ENCODE measurements at places on chromosomes 7 and 10.

DNA sequence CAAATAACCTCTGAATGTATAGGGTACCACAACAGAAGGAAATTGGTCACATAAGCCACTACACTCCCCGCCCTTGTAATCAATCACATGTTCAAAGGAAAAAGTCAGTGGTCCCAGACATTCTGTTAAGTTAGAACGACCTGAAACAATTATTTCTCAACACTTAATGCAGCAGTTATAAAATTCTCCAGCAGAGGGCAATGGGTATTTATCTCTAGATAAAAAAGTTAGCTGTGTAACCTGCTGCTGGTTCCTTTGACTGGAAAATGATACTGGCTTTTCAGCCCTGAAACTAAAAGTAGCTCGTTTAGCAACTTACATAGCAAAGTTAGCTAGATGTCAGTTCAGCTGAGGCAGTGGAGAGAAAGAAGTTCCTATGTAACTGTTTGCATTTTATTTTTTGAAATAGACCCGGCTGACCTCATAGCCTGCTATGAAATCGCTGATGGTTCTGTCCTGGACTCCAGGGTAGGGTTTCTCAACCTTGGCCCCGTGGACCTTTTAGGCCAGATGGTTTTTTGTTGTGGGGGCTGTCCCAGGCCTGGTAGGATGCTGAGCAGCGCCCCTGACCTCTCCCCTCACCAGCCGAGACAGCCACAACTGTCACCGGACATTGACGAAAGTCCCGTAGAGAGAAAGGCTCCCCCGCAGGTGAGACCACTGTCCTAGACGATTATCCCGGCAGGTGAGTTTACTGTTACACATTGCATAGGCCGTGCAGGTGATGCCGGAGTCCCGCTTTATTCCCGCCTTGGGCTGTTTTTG lies 40.2 kb upstream of the PROSER2 start:
- DNase-seq: no peak

GRCh38 chr7:141456298-141456697 lies 94.9 kb upstream of the AGK start:
- DNase-seq: no peak

- DNase-seq: no peak
Measured at GRCh38 chr10:123527151-123527550, 139.0 kb upstream of the GPR26 start.

- no peak for DNase-seq
Measured at GRCh38 chr7:16660702-16661464, 14.9 kb downstream of the BZW2 start.

DNA sequence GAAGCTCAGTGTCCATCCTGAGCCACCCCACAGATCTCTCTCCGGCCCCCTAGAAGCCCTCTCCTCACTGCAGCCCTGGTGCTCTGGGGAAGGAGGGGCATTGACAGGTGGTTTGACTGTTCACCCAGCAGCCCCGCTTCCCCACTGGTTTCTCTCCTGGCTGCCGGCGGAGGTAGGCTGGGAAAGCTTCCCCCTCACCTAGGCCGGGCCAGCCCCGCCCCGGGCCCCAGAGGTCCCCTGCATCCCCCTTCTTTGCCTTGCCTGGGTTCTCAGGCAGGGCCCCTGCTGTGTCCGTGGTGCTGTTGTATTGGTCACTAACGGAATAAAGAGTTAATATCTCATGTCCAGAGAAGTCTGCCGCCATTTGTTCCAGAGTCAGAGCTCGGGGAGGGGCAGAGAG lies 21.2 kb downstream of the CLEC2L start:
- DNase-seq: no peak

DNA sequence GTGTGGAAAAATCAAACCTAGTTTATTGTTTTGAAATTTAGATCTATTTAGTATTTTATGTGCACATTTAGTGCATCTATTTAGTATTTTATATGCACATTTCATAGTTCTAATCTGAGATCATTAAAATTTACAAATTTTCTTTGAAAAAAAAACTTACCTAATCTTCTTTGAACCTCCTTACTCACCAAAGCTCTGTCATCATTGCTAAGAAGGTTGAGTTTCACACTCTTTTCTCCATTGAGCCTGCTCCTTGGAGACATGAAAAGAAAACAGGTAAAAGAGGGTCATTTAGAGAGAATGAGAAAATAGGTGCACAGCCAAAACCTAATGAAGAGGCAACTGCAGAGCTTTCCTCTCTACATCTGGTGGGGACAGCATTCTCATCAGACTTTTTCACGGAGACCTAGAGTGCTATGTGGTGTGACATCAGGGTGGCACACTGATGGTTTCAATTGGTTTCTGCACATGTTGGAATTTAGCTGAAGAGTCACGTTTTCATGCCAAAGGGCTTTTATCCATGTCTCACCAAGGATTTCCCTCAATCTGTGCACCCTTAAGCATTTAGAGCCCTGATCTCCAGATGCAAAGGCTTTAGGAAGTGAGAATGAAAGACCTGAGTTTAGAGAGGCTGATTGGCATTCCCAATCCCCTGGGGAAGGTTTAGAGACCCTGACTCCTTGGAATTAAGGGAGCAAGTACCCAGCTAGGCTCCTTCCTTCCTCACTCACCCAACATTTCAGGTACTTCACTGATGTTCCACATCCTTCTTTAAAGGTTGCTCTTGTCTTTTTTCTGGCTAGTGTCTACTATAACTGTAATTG lies 89.2 kb upstream of the CAPZA2 start:
- no peak for DNase-seq

- DNase-seq: no peak
Measured at GRCh38 chr7:128731184-128731583, 8.0 kb upstream of the CALU start.

- DNase-seq: no peak
Measured at GRCh38 chr10:45439873-45440272, 65.9 kb downstream of the ALOX5 start.

- no peak for DNase-seq
Measured at GRCh38 chr7:94195813-94196212, 191.7 kb upstream of the BET1 start.

- DNase-seq: peak; percentile 59
Measured at GRCh38 chr10:73413108-73413527, 740 bp downstream of the ANXA7 start.

DNA sequence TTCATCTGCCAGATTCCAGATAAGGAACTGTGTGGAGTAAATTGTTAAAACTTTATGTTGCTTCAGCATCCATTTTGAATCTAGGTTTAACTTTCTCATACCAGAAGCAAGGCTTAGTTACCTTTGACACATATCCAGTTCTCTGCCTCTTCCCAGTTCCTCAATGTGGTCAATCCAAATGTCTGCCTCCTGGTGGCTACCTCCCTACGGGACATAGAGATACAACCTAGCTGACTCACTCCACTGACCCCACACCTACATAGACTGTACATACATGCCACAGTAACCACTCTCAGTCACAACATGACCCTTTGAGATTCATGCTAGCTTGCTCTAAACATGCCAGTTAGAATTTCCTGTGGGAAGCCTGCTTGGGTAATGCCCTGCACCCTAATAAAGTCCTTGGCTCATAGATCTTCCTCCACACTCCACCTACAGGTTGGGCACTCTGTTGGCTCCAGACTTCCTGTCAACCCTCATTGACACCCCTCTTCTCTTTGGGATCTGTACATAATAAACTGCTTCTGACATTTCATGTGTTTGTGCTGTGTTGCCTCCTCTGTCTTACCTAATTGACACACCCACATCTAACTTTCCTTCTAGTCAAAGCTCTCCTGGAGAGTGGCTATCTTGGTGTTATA lies 278.1 kb downstream of the HTR7 start:
- no peak for DNase-seq

- DNase-seq: no peak
Measured at GRCh38 chr10:9577746-9578145, 1439.9 kb upstream of the CELF2 start.

GRCh38 chr10:15760681-15761080 lies 41.0 kb upstream of the ITGA8 start:
- DNase-seq: no peak

DNA sequence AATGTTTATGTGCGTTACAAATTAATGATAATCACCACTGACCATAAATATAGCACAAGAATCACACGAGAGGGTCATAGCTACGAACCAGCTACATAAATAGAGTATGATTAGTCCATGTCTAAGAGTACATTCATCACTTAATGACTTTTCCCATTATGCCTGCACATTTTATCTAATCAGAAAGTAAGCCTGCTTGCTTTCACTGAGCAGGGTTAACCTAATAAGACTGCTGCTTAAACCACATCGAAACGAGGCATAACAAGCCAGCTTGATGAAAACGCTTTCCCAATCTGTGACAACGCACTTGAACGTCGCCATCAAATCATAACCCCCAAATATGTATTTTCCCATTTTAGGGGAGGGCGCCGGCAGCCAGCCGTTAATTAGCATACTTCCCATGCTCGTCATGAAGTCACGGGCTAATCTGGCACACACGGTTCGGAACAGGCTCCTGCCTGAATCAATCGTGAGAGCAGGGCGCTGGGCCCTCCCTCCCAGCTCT lies 71.5 kb downstream of the EBF3 start:
- DNase-seq: no peak

DNA sequence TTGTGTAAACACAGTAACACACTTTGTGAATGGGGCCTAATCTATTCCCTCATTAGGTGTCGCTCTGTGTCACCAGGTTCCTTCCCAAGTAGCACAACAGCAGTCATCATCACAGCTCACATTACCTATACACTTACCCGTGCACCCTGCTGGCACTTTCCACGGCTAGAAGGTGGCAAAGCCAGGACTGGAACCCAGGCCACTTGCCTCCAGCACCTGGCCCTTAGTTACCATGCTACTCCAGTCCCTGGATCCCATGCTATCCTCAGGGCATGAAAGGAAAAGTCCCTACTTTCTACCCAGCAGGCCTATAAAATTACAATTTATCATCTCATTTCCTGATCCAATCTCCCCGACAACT lies 18.4 kb downstream of the SMURF1 start:
- DNase-seq: no peak

DNA sequence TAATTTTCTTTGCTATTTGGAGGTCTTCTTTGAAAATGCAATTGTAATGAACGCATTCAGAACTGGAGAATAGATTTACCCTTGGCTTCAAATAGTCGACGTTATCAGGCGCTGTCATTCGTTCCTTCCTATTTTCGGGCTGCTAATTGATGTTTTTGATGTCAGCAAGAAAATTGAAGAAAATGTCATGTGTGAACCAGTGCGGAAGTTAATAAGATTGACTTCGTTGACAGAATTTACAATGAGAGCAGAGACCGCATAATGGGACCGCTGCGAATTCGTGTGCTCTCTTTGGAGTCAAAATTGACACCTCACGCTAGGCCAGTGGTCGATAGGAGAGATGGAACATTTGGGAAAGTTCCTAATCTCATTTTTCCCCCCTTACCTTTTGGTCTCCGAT lies 168.8 kb downstream of the TCF7L2 start:
- DNase-seq: no peak

- DNase-seq: no peak
Measured at GRCh38 chr10:56605051-56605450, 244.0 kb upstream of the ZWINT start.

DNA sequence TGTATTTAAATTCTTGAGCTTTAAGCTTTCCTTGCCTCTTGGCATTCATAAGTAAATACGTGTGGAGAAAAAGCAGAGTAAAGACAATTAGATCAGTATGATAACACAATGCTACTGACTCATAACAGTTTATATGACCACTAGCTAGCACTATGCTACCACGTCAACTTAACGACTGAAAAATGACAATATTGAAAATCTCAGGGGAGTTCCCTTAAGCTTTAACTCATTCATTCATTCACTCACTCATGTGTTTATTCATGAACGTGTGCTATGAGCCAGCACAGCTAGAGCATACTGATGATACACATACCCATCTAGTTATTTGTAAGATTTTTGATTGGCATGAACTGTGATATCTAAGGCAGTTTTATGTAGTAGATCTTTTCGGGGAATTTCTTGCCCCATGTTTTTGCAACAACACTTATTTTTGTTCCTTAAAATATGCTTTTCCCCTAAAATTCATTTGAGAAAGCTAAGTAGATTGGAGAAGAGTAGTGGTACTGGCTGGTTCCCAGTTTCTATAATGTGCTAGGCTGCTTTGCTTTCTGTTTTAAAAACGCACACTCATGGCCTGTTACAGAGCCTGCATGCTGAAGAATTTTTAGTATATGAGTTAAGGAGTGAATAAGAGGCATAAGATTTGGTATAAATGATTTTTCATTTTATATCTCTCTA lies 57.4 kb upstream of the ACBD5 start:
- no peak for DNase-seq

DNA sequence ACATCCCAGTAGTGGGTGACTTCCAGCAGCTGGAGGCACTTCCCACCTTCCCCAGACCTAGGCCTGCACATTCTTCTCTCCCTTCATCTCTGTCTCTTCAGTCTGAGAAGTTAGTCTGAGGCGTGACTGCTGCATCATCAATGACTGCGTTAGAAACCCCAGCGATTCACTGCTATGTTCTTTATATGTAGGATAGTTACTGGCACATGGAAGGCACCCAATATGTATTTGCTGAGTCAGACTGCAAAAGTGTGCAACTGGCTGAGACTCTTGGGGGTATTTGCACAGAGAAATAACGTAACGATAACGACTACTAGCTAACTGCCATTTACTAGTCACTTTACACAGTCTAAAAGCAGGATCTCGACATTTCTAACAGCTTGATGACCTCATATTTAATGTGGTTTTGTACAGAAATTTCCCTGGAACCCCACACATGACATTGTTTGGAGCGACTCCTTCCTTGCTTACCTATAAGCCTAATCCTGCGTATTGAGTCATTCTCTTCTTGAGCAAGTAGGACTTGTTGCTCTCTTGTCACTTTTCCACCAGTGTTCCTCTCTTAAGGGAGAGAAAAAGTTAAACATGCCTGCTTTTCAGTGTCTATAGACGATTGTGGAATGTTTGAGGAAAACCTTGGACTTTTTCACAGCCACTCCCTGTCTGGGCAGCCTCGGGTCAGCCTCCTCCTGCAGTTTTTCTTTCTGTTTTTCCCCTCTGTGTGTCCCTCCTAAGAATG lies 45.5 kb downstream of the THNSL1 start:
- DNase-seq: no peak

GRCh38 chr10:62843600-62843999 lies 27.4 kb upstream of the EGR2 start:
- peak; percentile 20 for DNase-seq

- DNase-seq: no peak
Measured at GRCh38 chr10:33098951-33099663, 141.1 kb upstream of the ITGB1 start.

- DNase-seq: peak; percentile 59
Measured at GRCh38 chr10:23994459-23995046, 214.4 kb upstream of the KIAA1217 start.

GRCh38 chr10:88190540-88191235 lies 327.3 kb downstream of the PTEN start:
- DNase-seq: no peak

GRCh38 chr10:112981553-112981952 lies 31.5 kb downstream of the TCF7L2 start:
- DNase-seq: peak; percentile 46

- peak; percentile 53 for DNase-seq
Measured at GRCh38 chr7:107879400-107880035, 11.5 kb upstream of the DLD start.

DNA sequence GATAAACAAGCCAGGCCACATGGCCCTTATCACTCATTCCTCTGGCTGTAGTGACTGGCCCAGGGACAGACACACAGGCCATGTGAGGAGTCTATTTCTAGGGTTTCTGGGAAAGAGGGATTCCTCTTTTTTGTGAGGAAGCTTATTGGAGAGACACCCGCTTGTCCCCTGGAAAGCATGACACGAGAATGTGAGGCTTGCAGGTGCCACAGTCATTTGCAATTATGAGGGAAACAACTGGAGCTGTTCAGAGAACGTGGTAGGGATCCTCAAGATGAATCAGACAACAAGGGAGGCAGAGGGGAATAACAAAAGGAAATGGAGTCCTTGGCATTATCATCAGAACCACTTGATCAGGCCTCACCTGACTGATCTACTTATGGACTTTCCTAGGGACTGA lies 64.5 kb downstream of the ADCYAP1R1 start:
- DNase-seq: no peak

Data from activated CD4-positive, alpha-beta T cell treated with anti-CD3 and anti-CD28 coated beads for 48 hours (primary cell).